ENCODE measurements at places on chromosomes 3 and 15.

GRCh38 chr3:14779069-14779685 is 39.6 kb upstream of the FGD5 start:
- no peak for DNase-seq

DNA sequence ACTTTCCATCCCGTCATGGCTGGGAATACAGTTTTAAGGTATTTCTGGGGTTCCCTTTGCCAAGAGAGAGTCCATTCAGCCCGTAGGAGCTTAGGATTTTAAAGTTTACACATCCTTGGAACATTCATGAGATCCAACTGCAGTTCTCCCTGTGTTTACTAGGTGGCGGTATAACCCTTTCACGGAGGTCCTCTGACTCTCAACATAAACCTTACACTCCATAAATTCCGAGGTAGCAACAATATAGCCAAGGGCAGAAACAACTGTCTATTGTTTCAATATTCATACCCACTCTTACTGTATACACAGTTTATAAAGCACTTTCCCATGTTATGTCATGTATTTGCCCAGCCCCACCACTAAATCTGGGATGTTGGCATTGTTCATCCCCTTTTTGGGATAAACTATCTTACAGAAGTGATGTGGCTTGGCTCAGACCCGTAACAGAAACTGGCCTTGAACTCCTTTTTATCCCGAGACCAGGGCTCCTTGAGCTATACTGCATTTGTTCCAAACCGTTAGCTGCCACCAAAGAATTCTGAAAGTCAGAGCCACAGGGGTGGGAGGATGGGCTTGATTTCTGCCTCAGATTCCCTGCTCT is 69.2 kb upstream of the COL6A5 start:
- DNase-seq, result no peak

DNA sequence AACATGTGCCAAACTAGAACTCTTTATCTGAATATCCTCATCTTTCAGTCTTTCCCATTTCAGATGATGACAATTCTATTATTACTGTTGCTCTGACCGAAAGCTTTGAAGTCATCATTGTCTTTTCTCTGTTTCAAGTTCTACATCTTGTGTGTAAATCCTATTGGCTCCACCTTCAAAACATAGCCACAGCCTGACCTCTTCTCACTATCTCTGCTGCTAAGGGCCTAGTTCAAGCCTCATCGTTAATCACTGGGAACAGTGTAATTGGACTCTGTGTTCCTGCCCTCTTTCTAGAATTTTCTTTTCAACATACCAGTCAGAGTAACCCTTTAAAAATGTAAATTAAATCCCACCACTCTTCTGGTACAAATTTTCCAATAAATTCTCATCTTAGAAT is 105.1 kb downstream of the OXSM start:
- no peak for DNase-seq

DNA sequence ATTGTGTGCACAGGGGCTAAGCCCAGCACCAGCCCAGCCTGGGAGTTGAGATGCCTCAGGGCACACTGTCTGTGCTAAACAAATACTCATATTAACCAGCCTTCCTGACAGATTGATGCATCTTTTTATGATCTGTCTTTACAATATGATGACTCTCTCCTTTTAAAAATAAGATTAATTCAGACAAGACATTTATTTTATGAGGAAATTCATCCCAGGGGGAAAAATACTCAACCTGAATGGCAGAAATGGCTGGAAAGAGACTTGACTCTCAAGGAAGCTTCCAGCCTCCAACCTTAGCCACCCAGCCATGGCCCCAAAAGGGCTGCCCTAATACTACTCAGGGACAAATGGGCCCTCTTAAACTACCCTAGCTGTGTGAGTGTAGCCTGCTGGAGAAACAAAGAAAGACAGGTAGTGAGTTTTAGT is 46.9 kb downstream of the NOX5 start:
- DNase-seq, result no peak

- DNase-seq, result no peak
Measured at GRCh38 chr3:153881201-153881600, 240.0 kb upstream of the ARHGEF26 start.

DNA sequence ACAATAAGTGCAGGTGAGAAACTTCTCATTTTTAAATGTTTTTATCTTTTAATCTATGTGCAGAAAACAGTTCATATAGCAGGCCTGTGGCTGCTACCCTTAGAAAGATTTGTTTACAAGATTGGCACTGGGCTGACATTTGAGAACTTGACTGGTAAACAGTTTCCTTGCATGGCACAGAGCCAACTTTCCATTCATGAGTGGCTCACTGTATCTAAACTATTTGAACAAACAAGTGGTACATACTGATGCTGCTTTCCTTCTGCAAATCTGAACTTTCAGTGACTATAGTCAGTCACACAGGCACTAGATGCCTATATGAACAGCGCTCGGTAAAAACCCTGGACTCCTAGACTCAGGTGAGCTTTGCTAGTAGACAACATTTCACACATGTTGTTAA is 6.3 kb upstream of the GTPBP8 start:
- DNase-seq, result no peak

- no peak for DNase-seq
Measured at GRCh38 chr3:106640353-106640752, 736.9 kb upstream of the CCDC54 start.

DNA sequence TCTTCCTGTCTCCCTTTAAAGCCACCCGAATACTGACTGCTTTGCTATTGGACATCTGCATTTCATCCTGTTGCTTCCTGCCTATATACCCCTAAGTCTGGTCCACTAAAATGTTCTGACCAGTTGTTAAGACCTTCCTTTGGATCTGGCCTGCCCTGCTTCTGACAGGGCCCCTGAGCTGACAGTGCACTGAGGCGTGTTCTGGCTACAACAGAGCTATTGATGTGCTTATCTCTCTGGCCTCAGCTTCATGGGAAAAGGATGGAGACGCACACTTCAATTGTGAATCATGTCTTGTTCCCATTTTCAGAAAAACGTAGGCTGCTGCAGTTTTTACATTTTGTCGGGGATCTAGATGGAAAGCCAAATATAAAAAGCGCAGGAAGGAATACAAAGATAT is 7.1 kb upstream of the P3H2 start:
- no peak for DNase-seq

GRCh38 chr3:32593903-32594525 is 23.4 kb upstream of the DYNC1LI1 start:
- no peak for DNase-seq

GRCh38 chr3:171890398-171890797 is 47.2 kb downstream of the TMEM212 start:
- no peak for DNase-seq

DNA sequence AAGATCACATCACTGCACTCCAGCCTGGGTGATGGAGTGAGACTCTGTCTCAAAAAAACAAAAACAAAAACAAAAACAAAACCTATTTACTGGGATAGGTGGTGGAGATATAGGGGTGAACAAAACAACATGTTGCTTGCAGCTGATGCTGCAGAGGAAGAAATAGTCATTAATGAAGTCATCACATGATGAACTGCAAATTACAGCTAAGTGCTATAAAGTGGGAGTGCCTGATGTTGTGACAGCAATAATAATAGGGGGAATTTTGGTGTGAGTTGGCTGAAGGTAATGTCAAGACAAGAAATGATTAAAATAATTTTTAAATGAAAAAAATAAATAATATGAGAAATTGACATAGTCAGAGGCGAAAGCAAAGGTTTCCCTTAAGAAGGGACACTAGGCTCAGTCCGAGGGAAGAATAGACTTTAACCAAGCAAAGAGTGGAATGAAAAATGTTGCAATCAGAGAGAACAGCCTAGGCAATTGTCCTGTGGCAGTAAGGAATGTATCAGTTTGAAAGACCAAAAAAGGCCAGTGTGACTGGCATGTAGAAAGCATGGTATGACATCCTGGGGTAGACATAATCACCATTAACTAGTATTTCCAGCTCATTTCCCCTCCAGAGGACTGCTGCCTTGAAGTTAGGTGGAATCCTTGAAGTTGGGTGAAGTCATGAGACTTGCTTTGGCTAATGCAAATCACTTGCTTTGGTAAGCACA is 14.7 kb upstream of the PIK3CB start:
- DNase-seq, result no peak

DNA sequence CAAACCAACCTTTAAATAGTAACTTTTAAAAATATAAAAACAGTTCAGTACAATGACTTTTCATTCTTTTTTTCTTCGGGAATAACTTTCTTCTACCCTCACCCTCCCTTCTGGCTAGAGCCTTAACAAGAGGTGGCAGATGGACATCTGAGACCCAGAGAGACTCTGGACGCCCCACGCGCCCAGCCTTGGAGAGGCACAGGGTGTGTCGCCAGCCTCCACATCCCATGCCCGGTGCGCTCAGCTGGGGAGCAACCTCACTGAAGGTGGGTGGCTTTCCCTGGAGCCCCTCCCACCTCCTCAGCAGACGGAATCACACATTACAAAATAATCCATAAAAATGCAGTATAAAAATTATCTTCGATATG is 49.5 kb downstream of the TLE3 start:
- no peak for DNase-seq

DNA sequence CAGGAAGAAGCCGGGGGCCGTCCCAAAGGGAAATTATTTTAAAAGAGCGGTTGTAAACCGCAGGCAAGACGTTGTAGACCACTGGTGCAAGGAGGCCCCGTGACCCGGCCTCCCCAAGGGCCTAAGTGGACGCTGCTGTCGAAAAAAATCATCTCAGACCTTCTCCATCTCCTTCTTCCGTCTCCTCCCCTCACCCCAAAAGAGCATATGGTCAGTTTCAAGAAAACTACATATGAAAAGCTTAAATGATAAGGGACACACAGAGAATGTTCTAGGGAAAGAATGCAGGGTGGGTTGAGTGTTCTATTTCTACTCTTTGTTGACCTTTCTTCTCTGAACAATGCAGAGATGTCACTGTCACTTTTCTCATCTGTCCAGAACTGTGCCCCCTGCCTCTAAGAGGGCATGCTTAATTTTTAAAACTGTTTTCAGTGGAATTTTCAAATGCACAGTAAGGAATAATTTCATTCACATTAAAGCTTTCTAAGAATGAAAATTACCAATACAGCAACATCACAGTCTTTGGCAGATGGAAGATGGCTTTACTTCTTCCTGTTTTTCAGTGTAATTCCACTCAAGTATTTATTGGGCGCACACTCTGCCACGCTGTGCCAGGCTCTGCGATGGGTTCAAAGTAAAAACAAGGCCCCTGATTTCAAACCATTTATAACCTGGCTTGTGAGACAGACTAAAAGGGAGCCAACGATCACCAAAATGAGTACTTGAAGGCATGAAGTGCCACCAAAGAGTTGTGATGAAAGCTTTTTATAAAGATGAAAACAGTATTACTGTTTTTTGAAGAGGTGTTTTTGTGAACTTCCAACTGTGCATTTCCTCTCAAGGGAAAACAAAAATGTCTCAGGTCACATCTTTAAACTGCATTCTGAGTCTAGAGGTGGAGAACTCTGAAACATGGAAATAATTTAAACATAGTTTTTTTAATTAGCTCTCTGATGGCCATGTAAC is 891 bp upstream of the TOP2B start:
- no peak for DNase-seq

- no peak for DNase-seq
Measured at GRCh38 chr15:69105451-69105985, 54.9 kb upstream of the GLCE start.

DNA sequence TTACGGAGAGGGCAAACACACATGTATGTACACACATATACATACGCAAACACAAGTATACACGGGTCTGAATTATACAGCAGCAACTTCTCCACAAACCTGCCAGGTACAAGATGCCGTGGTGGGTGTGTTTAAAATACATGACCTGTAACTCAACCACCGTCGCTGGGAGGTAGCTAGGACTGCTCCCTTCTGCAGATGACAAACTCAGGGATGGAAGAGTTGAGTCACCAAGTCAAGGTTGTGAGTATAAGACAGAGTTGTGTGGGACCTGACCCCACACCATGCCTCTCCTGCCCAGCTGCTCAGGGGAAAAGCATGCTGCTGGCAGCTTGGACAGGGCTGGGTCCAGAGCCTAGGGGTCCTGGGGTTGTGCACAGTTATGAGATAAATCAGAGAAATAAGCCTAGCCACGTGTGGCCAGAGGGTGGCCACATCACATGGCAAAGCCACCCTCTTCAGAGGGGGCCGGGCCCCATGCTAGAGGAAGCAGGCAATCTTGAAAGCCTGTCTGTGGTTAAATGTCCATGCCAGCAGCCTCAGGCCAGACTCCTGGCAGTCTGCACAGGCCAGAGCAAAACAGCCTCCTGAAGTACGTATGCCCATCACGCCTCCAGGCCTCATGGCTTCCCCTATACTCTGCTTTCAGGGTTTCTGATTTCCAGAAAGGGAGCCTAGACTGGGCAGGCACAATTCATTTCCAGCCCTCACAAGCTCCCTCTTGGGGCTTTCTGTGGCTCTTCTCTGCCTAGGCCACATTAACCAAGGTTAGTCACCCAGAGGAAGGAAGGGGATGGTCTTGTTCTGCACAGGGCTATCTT is 107.7 kb upstream of the RPL32 start:
- DNase-seq, result no peak

DNA sequence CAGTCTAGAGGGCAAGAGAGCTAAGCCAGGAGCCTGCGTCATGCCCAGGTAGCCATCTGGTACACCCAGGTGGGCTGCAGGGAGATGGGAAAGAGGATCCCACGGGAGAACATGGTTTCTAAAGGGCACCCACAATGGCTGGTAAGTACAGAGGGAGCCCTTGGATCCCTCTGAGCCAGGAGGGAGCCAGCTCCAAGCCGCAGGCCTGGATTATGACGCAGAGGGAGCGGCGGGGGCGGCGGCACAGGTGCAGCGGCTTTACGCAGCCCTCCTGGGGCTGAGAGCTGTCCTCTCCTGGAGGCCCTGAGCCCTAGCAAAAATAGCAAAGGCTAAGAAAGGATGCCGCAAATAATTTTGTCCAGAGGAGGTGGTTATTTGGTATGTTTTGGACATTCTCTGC is 2.8 kb downstream of the CAV3 start:
- no peak for DNase-seq

DNA sequence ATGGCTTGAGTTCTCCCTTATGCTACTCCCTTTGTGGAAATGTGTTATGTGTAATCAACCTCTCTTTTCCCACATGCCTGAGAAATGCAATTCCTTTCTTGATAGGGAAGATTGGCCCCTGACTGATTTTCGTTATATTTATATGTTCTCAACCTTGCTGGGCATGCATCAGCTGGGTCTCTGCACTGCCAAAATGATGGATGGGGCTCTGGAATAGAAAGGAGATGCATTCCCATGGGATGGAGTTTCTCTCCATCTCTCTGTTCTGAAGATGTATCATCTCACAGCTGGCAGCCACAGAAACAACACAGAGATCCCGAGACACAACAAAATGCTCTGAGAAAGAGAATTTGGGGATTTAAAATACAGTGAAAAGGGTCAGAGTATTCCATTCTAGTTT is 327.7 kb upstream of the LMCD1 start:
- no peak for DNase-seq

DNA sequence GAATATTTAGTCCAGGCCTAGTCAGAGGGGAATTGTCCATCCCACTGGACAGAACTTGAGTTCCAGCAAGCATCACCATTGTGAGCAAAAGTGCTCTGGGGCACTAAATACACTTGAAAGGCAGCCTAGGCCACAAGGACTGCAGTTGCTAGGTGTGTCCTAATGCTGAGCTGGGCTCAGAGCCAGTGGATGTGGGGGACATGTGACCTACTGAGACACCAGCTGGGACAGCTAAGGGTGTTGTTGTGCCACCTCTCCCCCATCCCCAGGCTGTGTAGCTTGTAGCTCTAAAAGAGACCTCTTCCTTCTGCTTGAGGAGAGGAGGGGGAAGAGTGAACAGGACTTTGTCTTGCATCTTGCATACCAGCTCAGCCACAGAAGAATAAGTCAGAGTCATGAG is 120.9 kb downstream of the DTWD1 start:
- DNase-seq, result no peak

- no peak for DNase-seq
Measured at GRCh38 chr15:100112061-100112420, 229.7 kb downstream of the ADAMTS17 start.

- no peak for DNase-seq
Measured at GRCh38 chr3:43999728-44000319, 241.9 kb upstream of the TOPAZ1 start.

- no peak for DNase-seq
Measured at GRCh38 chr3:79172241-79172640, 595.6 kb downstream of the ROBO1 start.

All from hypothalamus (tissue), 51 donors.